ENCODE measurements at places on chromosomes 7 and 10.
A peak's percentile ranks its signal among the peaks of the same experiment; 100 is the strongest.

DNA sequence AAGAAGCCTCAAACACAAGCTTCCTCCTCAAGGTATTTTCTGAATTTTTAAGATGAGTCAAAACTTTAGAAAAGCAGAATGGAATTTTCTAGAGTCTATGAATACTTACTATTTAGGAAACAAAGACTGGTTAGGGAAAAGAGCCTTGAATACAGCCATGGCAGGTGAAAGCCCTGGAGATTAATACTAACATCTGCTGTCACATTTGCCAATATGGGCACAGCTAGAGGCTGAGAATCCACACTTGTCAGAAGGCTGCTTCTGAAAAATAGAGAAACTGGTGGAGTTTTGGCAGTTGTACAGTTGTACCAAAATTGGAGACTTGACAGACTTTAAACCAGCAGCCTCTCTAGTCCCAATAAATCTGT, 24.3 kb upstream of the CNNM1 start:
- no peak for DNase-seq

- no peak for DNase-seq
Observed at GRCh38 chr7:48004032-48004431, 24.6 kb upstream of the HUS1 start.

GRCh38 chr10:30182191-30183054, 123.0 kb upstream of the JCAD start:
- no peak for DNase-seq

DNA sequence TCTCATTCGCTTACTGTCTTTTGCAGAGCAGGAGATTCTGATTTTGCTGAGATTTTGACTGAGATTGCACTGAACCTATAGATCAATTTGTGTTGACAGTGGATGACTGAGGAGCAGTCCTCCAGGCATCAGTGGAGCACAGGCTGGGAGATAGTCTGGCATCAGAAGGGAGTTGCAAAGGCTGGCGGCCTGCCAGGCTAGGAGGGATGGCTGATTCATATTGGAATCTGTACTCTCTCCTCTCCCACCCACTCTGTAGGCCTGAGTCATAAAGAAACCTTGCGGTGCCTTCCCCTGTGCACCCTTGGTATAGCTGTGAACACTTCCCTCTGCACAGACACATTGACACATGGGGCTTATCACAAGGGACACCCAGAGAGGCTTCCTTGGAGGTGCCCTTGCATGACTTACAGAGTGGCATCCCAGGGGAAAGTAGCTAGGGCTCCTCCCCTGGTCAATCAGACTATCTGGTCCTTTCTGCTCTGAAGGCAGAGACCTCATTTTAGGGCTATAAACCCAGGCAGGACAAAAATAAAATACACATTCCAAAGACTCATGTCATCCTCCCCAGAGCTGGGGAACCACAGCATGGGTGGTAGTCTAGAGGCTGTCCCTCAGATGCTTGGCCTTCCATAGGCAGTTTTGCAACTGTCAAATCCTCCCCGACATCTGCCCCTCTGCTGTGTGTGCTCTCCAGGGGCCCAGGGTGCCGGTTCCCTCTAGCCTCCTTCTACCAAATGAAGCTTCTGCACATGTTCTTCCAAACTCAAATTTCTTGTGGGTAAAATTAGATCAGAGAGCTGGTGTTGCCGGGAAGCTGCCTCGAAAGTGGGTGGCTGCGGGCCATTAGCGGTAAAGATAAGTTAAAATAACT, 37.4 kb upstream of the EEPD1 start:
- DNase-seq: peak; percentile 80

- no peak for DNase-seq
Observed at GRCh38 chr10:82394122-82394521, 519.1 kb downstream of the NRG3 start.

GRCh38 chr10:21399392-21400035, 126.0 kb downstream of the SKIDA1 start:
- no peak for DNase-seq

- DNase-seq: no peak
Observed at GRCh38 chr10:21055339-21056135, 158.4 kb upstream of the NEBL start.

DNA sequence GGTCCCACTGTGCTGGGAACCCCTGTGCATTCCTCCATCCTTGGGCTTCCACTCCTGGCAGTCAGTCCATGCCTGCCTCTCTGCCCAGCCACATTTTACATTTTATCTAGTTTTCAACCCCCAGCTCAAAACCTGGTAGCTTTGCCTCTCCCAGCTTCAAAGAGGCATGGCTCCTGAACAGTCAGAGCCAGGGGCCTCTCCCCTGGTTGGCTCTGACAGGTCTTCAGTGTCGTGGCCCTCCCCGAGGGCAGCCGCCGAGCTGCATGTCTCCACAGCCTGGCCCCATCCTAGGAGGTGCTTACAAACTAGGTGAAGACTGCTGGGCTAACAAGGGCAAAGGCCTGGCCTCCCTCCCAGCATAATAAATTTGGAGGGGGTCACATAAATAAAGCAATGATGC, 14.8 kb downstream of the COBL start:
- DNase-seq: no peak

DNA sequence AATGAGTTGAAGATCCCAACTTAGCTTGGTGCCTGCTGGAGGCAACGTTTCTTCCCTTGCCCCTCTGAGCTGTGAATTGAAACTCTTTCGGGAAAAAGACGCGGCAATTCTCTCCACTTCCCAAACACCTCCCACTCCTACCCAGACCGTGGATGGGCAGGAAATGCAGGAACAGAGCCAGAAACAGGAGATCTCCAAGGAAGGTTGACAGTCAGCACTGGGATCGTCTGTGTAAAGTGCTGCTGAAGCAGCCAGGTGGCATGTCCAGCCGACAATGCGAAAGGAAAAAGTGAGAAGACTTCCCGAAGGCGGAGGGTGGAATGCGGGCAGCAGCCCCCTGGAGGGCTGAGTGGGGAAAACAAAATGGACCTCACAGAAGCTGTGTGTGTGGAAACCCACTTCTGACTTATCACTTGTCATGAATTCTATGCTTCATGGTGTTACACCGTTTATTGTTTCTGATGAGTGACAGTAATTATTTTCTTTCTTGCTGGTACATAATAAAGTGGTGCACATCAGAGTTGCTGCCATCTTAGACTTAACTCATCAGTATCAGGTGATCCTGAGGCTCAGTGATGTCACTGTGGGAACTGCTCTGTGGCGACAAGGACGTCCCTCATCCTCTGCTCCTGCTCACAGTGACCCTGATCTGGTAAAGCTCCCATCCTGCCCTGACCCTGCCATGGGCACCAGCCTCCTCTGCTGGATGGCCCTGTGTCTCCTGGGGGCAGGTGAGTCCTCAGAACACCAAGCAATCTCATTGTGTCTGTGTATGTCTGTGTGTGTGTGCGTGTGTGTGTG, 220.5 kb upstream of the PRSS1 start:
- peak; percentile 44 for DNase-seq

DNA sequence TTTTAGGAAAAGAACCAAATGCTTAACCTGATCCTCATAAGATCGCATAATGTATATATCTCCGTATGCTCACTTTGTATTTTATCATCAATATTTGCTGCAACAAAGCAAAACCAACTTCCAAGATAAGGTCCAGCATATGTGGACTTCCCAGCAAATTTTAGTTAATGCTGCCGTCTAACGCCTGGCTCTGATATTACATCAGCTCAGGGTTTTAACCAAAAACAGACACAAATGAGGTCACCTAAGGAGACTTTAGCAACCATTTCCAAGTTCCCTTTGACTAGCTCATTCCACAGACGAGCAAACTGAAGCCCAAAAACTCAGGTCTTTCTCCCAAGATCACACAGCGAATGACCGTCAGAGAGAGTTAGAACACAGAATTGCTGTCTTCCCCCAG, 59.4 kb upstream of the UCN3 start:
- DNase-seq: no peak

- no peak for DNase-seq
Observed at GRCh38 chr7:84112771-84113170, 81.8 kb downstream of the SEMA3A start.

DNA sequence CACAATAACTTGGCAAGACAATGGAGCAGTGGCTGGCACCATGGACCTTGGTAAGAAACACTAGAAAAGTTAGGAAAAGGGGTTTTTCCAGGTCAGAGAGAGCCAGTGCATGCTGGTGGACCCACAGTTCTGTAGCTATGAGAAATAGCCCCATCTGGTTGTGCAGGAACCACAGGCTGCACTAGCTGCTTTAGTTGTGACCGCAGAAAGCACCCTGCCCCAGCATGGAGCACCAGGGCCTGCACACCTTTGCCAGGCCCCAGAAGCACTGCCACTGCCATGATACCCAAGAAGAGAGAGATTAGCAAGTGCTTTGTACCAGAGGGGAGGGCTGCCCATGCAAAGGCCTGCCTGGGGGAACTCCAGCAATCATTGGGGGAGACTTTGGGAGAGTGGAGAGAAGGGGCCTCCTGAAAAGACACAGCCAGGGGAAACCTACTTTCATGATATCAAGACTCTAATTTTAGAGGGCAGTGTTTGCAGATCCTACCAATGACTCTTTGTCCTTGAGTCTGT, 256.1 kb upstream of the C7orf33 start:
- no peak for DNase-seq

DNA sequence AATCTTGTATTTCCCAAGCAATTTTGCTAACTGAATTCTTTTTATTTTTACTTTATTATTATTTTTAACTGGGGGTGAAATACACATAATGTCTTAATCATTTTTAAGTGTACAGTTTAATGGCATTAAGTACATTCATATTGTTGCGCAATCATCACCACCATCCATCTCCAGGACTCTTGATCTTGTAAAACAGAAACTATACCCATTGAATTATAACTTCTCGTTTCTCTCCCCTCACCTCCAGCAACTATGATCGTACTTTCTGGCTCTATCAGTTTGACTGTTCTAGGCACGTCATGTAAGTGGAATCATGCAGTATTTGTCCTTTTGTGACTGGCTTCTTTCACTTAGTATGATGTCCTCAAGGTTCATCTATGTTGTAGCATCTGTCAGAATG, 108.8 kb downstream of the ARL5B start:
- DNase-seq: no peak

GRCh38 chr10:640673-641045, 48.8 kb downstream of the DIP2C start:
- DNase-seq: no peak

- no peak for DNase-seq
Observed at GRCh38 chr7:29209745-29210144, 15.2 kb downstream of the CHN2 start.

DNA sequence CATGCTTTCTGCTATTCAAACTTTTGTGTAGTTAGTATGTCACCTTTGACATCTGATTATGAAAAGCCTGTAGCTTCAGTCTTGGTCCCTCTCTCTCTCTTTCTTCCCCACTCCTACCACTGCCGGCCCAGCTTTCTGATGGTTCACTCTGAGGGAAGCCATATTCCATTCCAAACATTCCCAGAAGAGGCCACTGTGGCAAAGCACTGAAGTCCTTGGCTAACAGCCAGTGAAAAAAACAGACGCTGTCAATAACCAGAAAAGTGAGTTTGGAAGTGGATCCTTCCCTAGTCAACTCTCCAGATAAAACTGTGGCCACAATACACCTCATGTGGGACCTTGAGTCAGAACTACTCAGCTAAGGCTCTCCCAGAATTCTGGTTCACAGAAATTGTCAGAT, 950.7 kb upstream of the PHF14 start:
- DNase-seq: no peak

- DNase-seq: no peak
Observed at GRCh38 chr7:130875901-130876300, 141.9 kb upstream of the KLF14 start.

DNA sequence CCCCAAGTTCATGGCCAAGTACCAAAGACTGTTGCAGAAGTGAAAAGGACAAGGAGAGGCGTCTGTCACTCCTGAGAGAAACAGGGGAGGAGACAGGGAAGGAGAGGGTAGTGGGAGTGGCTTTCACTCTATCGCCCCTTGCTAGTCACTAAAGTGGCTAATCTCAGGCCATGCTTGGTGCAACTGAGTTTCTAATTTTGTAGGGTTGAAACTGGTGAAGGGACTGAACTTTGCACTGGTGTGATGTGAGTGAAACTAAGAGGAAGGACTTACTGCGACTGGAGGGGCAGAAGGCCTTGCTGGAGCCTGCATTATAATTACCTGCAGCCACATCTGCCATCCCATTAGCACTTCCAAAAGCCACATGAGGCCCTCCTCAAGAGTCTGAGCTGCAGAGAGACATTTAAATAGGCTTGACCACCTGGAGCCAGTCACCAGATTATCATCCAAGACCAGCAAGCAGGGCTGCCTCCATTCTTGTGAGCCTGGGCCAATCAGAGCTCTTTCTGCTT, 107.2 kb upstream of the EEPD1 start:
- no peak for DNase-seq

DNA sequence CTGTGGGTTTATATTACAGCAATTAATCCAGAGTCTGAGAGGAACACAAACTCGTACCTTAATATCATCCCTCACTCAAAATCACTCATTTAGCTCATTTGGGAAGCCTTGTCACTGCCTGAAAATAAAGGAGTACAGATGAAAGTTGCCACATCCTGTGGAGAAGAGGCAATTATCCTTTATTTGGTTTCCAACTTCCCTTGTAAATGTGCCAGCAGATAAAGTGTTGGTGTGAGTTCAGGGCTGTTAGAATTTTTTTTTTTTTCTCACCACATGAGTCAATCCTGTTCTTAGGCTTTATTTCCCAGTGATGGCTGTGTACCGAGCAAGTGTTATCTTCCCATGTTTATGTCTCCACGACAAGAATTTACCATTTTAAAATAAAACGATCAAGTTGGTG, 99.0 kb upstream of the SMIM30 start:
- DNase-seq: no peak

GRCh38 chr10:88901984-88902789, 22.1 kb downstream of the STAMBPL1 start:
- DNase-seq: no peak

DNA sequence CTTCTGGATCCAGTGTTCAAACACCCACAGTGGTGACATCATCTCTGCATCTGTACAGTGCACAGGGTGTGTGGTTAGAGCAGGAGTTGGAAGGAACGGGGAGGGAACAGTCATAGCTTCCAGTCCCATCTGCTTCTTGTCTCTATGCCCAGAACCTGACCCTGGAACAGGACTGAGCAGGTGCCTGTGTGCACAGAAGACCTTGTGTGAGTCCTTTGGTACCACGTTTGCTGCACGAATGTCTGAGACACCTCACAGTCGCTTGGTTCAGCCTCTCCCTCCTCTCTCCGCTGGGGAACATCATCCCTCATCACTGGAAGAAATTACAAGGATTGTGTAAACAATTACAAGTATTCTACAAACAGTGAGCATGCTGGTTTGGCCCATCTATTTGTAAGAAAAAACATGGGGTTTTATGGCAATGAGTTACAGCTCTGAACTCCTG, 243.0 kb upstream of the KLF6 start:
- peak; percentile 10 for DNase-seq

DNA sequence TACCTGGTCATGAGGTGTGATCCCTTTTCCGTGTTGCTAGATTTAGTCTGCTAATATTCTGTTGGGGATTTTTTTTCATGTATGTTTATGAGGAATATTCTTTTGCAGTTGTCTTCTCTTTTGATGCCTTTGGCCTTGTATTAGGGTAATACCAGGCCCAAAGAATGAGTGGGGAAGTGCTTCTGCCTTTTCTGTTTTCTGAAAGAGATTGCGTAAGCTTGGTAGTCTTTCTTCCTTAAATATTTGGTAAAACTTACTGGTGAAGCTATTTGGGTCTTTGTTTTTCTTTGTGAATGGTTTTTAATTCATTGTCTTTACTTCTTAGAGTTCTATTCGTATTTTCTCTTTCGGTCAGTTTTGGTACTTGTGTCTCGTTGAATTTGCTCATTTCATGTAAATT, 51.1 kb downstream of the SHH start:
- no peak for DNase-seq

Data from T-helper 2 cell (primary cell).